ENCODE measurements at places on chromosomes 4 and X.

DNA sequence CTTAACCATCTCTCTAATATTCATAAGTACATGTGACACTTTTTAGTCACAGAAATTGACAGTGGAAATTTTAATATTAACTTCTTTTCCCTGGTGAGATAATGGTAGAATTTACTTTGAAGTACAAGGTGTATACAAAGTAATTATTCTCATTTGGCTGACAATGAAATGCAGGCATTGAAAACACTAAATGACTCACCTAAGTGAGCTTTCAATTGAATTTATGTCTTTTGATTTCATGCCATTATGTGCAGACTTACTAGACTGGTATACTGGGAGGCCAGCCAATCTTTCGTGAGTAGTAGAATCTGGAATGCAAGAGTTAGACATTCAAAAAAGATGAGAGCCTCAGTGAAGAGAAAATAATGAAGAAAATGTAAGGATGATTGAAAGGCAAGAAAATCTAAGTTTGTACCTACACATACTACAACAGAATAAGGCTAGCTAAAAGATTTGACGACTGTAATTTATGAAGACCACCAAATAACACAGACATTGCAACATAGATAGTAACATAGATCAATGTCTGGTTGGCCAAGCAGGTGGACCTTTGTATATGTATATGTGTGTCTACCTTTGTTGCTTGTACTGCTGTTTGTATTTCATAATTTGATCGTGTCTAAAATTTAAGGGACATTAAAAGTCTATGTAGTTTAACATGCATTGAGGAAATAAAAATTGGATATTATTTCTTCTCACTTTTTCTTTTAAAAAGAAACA lies 459.7 kb downstream of the IL15 start:
- DNase-seq = no peak

- no peak for DNase-seq
These were observed 162.9 kb downstream of the SMIM20 start for GRCh38 chr4:26076896-26077295.

DNA sequence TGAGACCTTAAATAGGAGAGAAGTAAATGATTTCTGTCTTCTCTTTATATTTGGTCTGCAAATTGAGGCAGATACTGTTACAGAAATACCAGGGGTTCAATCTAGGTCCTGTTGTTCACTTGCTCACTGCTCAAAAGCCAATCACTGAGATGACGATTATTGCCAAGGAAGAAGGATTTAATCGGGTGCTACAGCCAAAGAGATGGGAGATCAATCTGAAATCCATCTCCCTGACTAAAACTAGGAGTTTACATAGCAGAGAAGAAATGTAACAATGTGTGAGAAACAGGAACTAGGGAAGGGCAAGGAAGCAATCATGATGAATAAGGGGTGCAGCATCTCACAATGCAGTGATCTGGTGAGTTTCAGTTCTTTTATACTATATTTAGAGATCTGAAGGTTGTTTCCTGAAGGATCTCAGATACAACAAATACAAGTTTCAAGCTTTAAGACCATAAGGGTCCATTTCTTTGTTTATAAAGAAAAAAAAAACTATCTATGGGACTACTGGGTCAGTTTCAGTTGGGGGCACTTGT lies 117.9 kb upstream of the FAM9B start:
- DNase-seq = no peak

DNA sequence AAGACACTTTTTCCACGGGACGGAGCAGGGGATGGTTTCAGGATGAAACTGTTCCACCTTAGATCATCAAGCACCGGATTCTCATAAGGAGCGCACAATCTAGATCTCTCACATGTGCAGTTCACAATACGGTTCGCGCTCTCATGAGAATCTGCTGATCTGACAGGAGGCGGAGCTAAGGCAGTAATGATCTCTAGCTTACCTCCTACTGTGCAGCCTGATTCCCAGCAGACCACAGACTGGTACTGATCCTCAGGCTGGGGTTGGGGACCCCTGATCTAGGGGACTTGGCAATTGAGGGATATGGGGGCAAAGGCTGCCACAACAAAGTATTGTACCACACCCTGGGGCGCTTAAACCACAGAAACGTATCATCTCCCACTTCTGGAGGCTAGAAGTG lies 25.7 kb downstream of the ZNF185 start:
- DNase-seq = no peak

- DNase-seq = no peak
These were observed 167.1 kb downstream of the MAML3 start for GRCh38 chr4:139986689-139987501.

- DNase-seq = no peak
These were observed 31.6 kb downstream of the MTHFD2L start for GRCh38 chr4:74189331-74190043.

DNA sequence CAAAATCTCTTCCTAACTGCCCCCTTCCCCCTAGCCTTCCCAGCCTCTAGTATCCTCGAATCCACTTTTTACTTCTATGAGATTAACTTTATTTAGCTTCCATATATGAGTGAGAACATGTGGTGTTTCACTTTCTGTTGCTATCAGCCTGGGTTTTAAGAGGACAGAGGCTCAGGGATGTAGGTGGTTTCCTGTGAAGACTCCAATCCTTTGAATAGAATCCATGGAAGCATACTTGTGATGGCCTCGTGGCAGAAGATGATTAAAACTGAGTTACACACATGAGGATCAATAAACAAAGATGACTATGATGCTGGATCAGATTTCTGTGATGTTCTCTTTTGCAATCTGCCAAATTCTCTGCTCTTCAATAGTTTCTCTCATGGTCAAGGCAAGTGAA lies 29.8 kb downstream of the CD99L2 start:
- DNase-seq = no peak

- DNase-seq = no peak
These were observed 15.6 kb downstream of the CD38 start for GRCh38 chr4:15793506-15794363.
